ENCODE measurements at places on chromosomes 7 and 10.

DNA sequence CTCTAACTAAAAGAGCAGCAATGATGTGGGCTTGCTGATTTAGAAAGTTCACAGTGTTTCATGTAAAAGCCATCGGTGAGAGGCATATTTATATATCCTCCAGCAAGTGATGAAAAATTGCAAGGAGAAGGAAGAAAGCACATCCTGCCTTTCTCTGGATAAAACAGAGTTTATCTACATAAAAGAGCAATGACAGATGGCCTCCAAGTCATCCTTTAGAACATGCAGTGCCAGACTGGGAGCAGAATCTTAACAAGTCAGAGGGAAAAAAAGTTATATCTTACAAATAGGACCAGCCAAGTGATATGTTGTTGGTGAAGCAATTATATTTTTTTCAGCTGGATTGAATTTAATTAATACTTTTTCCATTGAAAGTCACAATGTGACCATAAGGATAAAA is 253.8 kb upstream of the MGMT start:
- DNase-seq = no peak

DNA sequence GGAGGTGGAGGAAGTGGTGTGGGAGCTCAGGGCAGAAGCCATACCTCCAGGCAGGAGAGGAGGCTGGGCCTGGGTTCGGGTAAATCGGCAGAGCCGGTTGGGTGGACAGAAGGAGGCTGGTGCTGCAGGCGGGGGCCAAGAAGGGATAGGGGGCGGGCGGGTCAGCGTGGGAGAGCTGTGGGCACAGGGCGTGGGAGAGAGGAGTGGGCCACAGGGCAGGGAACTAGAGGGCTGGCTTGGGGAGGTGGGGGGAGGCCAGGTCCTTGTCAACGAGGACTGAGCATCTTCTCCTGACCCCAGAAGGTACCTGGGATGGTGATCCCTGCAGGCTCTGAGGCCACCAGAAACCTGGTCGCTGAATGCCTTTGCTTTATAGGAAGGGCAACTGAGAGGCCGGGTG is 11.9 kb downstream of the LAT2 start:
- no peak for DNase-seq

DNA sequence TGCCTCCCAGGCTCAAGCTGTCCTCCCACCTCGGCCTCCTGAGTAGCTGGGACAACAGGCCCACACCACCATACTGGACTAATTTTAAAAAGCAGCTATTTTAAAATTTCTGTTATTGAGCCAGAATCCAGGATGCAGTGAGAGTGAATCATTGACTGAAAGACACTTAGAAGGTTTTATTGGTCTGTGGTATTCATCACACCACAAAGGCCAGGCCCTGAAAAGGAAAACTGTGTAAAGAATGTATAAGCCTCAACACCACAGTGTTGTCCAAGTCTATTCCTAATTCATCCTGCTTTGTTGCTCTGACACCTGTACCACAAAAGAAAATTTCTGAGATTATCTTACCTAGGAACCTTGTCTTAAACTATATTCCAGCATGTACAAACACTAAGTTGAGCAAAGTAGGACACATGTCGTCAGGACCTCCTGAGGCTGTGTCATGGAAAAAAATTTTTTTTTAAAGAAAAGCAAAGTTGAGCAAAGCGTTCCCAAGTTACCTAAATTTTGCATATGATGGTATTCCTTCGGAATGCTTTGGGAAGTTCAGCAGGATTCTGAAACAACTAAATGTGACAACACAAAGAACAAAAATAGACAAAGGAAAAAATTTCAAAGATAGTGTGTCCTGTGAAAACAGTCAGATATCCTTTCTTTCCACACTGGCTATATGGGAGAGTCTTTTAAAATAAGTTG is 129.6 kb upstream of the MKLN1 start:
- DNase-seq = no peak

- no peak for DNase-seq
Measured at GRCh38 chr10:107481881-107482280, 317.4 kb upstream of the SORCS1 start.

DNA sequence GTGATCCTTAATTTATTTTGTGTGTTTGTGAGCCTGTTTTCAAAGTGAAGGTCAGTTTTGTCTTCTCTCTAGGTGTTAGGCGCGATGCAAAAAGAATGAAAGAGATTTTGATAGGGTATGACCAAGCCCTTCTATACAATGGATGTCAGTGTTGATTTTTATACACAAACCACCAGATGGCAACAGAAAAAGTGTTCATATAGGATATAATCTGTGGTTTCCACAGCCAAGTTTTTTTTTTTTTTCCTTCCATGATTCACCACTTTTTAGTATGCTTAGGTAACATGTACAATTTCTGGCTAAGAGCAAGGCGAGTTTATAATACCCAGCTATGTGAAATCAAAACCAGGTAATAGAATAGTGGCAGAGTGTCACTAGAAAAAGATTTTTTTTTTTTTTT is 8.1 kb downstream of the SDK1 start:
- no peak for DNase-seq

Data from activated CD8-positive, alpha-beta memory T cell treated with anti-CD3 and anti-CD28 coated beads, Interleukin-2, amount 10 ng/mL, durations not matched to agents 7 days and 5 days (primary cell).